ENCODE measurements at places on chromosomes 5 and 9. TPM values are rescaled to one million over a fixed set of nuclear protein-coding genes. Genes with fewer than 3 reads are reported as not detected.

DNA sequence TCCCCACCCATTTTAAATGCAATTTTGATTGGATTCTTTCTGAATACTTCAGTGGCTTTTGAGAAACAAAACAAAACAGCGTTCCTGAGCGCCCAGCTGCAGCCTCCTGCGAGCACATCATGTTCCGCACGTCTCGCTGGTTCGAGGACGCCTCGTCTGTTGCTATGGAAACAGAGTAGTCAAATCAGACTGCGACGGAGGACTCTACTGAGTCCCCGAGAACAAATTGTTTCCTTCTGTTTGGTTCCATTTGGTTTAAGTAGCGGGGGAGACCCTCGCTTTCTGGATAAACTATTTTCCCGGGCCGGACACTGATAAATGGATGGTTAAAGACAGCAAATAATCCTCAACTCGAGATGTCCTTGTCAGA lies 69.0 kb downstream of the SLC28A3 start:
- no peak for DNase-seq

- DNase-seq, result no peak
These were observed 8.3 kb downstream of the MVB12B start for GRCh38 chr9:126334721-126335621.

- DNase-seq, result no peak
These were observed 37.0 kb downstream of the NR6A1 start for GRCh38 chr9:124733964-124734740.

GRCh38 chr9:124285903-124286291 lies 28.1 kb downstream of the NEK6 start:
- no peak for DNase-seq

- no peak for DNase-seq
These were observed 131.0 kb upstream of the DAB2 start for GRCh38 chr5:39555788-39556187.

DNA sequence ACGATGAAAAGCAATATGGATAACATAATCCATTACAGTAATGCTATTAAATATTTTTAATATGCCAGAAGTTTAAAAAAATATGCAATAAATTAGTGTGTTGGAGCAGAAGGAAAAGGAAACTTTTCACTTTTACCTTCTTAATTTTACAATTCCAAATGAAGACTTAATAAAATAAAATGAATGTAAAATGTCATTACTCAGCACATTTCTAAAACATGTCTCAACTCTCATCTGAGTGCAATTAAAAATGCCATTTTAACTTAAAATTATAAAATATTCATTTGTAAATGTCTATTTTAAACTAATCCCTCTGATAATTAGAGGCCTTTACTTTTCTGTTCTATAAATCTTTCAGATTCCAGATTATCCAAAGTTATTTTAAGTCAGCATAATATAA lies 733.4 kb downstream of the DNAH5 start:
- no peak for DNase-seq

- DNase-seq, result no peak
These were observed 43.6 kb downstream of the CCDC192 start for GRCh38 chr5:127746756-127747155.

- DNase-seq, result peak; percentile 30
These were observed 3.9 kb downstream of the EXOC3 start for GRCh38 chr5:446883-447263.

DNA sequence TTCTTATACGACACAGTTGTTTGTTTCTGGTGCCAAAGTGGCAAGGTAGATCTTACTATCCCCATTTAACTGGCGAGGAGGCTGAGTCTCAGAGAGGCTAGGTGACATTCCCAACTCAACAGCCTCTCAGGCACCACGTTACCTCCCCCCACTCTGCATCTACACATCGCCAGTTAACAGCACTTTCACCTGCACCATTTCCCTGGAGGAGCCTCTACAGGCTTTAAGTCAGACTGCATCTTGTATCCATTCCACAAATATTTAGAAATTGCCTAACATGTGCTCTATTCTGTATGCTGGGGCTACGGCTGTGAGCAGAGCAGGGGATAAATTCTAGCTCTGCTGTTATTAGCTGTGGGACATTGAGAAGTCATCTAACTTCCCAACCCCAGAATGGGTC lies 168.6 kb downstream of the INSYN2B start:
- DNase-seq, result no peak

DNA sequence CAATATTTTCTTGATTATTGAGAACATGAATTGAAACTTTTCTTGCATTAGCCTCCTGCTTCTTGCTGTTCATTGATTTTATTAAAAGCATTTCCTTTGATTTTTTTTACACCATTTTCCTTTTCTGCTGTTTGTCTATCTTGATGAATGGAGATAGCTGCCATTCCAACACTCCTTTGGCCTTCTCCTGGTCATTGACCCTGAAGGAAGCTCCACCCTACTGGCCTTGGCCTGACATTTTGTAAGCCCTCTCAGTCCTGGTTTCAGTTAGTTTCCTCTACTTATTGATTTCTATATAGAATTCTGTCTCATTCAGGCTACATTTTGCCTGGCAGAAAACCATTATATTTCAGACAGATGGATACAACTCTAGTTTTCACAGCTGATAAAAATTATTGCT lies 115.1 kb upstream of the DMRTA1 start:
- no peak for DNase-seq

RNF180 gene
- total RNA-seq, result not detected

- no peak for DNase-seq
These were observed 2.1 kb downstream of the S1PR3 start for GRCh38 chr9:88993327-88993726.

DNA sequence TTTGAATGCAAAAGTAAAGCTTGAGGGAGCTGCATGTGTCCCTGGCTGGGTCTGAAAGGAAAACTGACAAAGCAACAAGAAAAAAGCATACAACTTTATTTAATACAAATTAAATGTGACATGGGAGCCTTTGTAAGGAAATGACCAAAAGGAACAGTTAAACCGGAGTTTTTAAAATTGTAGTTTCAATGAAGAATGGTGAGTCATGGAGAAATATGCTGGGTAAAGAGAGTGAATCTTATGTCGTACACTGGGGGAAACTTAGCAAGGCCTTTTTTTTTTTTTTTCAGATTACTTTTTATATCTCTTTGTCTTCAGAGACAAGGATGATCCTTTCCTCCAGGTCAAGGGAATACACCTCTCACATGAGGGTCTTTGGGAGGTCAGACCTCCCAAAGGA lies 50.1 kb upstream of the FBXL17 start:
- DNase-seq, result no peak

GRCh38 chr5:95759005-95759404 lies 27.9 kb downstream of the RHOBTB3 start:
- DNase-seq, result no peak

ATP6V0E1 gene
- 171 TPM for total RNA-seq

GRCh38 chr9:97628668-97629067 lies 4.5 kb downstream of the TSTD2 start:
- no peak for DNase-seq

DNA sequence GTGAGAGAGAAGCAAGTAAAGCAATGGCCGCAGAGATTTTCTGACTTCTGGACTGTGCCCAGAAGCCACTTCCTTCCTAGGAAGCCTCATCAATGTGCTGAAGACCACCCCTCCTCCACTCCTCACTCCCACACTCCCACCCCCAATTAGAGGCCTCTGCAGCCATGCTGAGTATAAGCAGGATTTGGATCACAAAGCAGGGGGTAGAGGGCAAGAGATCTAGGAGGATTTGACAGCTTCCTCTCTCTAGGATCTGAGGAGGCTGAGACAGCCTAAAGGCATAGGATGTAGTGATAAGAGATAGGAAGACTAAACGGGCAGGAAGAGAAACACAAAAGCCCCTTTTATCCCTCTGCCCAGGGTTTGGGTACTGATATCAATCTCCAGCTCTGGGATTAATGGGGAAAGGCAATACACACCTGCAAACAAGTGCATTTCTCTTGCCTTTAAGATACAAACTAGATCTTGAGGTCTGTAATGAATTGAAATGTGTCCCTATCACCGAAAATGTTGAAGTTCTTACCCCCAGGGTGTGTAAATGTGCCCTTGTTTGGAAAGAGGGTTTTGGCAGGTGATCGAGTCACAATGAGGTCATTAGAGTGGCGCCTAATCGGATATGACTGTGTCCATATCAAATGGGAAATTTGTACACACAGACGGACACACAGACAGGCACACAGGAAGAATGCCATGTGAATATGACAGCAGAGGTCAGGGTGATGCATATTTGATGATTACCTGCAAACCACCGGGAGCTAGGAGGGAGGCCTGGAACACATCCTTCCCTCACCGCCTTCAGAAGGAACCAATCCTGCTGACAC lies 28.5 kb downstream of the KCNV2 start:
- DNase-seq, result no peak

- DNase-seq, result no peak
These were observed 3.3 kb downstream of the SPARC start for GRCh38 chr5:151683444-151683843.

DNA sequence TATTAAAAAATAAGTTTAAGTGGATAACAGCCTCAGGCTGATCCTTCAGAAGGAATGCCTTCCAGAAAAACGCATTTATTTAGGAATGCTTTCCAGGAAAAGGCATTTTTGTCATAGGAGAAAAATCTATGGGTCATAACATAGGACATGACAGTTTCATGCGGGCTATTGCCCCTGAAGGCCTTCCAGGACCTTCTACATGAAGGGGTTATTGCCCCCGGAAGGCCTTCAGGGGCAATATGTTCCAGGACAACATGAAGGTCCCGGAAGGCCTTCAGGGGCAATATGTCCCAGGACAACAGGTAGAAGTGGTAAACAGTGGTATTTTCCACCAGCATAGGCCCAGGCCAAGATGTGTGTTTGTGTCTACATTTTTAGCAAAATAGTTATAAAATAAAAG lies 191.3 kb upstream of the RASA1 start:
- no peak for DNase-seq

- DNase-seq, result no peak
These were observed 17.9 kb downstream of the TRUB2 start for GRCh38 chr9:128304136-128304970.

- DNase-seq, result no peak
These were observed 617.2 kb downstream of the PDE4D start for GRCh38 chr5:59276325-59276675.

DBN1 gene
- 50.5 TPM for total RNA-seq

- DNase-seq, result no peak
These were observed 39.9 kb downstream of the DUSP1 start for GRCh38 chr5:172730981-172731679.

TTC16 gene
- 1.6 TPM for total RNA-seq

DNA sequence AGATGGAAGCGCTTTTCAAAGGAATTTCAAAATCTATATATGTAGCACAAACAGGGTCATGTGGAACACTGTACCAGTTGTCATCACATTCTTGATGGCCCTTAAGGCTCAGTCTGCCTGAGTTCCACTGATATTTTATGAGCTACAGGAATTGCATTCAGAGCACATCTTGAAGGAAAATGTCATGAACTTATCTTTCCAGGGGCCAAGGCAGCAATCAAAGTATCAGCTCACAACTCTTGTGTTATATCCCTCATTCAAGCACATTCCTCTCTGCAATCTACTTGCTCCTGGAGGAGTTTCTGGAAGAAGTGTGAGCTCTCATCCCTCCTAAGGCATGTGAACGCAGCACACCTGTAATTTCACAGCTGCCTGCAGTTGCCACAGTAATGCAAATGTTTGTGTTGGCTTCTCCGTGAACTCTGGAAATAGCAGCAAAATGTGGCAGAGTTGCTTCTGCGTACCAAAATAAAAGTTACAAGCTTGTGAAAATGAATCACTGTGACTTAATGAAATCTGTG lies 89.7 kb upstream of the EQTN start:
- no peak for DNase-seq

Measured in CD8-positive, alpha-beta memory T cell (primary cell).